ENCODE measurements at places on chromosomes 13 and 19.

DNA sequence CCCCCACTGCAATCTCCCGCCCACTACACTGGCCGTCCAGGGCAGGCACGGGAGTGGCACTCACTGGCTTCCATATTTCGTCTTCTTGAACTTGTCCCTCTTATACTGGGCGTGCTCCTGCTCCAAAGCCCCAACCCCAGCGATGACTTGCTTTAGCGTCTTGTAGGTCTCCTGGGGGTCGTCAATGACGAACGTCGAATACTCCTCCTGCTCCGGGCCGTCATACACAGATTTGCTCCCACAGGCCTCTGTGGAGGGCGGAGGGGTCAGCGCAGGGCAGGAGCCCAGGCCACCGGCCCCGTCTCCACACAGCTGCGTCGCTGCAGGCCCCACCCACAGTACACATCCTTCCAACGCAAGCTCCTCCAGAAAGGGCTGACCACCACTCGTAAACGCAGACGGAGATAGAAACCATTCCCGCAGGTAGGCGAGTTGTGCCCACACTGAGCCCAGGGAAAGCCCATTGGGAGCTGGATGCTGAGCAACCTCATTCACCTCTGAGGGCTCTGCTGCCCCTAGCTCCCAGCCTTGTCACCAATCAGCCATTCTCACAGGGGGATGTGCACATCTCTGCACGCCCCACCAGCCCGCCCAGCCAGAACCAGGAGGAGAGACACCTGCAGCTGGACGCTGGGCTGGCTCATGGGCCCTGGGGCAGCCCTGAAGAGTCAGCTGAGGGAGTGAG lies 7.9 kb upstream of the C13orf46 start:
- DNase-seq: no peak

- no peak for DNase-seq
Observed at GRCh38 chr19:9945319-9945966, 9.1 kb upstream of the OLFM2 start.

GRCh38 chr13:67506407-67506806 lies 276.3 kb upstream of the PCDH9 start:
- DNase-seq: no peak

- DNase-seq: no peak
Observed at GRCh38 chr13:27919659-27919933, 204 bp upstream of the PDX1 start.

GRCh38 chr13:98483601-98484288 lies 93.2 kb downstream of the STK24 start:
- no peak for DNase-seq

DNA sequence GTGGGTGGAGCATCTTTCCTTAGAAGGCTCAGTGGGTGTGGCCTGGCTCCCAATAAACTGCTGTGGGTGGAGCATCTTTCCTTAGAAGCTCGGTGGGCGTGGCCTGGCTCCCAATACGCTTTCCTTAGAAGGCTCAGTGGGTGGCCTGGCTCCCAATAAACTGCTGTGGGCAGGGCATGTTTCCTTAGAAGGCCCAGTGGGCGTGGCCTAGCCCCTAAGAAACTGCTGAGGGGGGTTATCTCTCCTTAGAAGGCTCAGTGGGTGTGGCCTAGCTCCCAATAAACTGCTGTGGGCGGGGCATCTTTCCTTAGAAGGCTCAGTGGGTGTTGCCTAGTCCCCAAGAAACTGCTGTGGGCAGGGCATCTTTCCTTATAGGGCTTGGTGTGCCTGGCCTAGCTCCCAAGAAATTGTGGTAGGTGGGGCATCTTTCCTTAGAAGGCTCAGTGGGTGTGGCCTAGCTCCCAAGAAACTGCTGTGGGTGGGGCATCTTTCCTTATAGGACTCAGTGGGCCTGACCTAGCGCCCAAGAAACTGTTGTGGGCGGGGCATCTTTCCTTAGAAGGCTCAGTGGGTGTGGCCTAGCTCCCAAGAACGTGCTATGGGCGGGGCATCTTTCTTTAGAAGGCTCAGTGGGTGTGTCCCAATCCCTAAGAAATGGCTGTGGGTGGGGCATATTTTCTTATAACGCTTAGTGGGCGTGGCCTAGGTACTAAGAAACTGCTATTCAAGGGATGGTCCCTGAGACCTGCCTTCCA lies 10.3 kb downstream of the HSH2D start:
- DNase-seq: no peak

- peak; percentile 3 for DNase-seq
Observed at GRCh38 chr19:21202865-21203494, 61.1 kb downstream of the ZNF431 start.

- no peak for DNase-seq
Observed at GRCh38 chr19:32497391-32497790, 83.6 kb upstream of the PDCD5 start.

GRCh38 chr19:41872775-41873647 lies 4.1 kb upstream of the CD79A start:
- DNase-seq: no peak

- no peak for DNase-seq
Observed at GRCh38 chr13:105196052-105196451, 1339.4 kb downstream of the EFNB2 start.

GRCh38 chr13:78589206-78589605 lies 14.1 kb downstream of the POU4F1 start:
- no peak for DNase-seq

DNA sequence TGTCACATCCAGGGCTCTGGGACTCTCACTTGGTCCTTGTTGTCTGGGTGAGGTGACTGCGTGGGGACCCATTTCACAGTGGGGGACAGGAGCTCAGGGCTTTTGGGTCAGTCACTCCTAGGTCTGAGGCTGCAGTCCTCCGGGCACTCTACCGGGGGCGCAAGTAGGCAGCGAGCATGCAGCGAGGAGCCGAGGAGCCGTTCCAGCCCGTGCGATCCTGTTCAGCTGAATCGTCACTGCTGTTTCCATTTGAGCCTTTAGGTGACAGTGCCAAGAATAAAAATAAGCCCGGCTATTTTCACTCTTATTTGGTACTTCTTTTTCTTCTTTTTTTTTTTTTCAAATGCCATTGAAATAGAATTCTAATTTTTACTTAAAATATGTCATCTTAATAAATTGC lies 126.5 kb downstream of the ZNF536 start:
- no peak for DNase-seq

GRCh38 chr19:18895038-18895823 lies 727 bp downstream of the CERS1 start:
- DNase-seq: no peak

DNA sequence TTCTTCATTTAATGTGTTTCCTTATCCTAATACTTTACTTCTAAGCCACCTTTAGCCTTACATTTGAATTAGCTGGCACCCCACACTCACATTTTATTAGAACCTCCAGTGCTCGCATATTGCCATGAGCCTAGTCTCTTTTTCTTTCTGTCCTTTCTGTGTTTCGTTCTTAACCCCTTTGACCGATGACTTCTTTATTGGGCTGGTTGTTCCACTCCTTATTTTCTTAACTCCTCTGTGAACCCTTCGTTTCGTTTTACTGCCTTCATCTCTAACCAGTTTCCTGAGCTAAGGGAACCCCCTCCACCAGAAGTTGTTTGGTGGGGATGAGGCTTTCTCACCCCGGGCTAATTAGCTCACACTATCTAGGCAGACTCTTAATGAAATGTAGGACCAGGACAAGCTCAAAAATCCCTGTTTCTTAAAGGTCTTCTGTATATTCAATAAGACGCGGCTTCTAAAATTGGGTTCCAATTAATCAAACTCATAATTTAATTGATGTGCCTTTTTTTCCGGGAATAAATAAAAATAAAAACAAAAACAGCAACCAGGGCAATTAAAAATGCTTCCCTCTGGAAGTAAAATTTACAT lies 19.1 kb upstream of the ARHGEF7 start:
- no peak for DNase-seq

DNA sequence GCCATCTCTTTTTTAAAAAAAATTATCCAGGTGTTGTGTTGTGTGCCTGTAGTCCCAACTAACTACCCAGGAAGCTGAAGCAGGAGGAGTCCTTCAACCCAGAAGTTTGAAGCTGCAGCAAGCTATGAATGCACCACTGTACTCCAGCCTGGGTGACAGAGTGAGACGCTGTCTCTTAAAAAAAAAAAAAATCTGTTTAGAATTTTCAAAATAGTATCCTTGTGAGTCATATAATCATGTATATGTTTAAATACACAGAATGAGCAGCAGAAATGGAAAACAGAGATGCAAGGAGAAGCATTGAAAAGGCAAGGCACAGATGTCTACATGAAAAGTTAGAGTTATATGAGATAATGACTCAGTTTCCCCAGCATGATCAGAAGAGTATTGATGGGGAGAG lies 31.2 kb downstream of the SYDE1 start:
- DNase-seq: no peak

DNA sequence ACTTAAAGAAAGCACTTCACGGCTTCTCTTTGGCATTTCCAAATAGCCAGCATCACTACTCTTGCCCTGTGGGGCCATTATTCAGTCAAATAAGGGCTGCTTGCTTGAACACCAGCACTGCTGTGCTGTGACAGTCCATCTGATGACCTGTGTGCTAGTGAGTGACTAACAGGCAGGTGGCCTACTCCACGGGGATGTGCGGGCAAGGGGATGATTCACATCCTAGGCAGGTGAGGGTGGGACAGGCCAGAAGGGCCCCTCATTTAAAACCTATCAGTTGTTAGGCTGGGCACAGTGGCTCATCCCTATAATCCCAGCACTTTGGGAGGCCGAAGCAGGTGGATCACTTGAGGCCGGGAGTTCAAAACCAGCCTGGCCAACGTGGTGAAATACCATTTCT lies 8.2 kb downstream of the CCNE1 start:
- DNase-seq: no peak

GRCh38 chr13:30257468-30258099 lies 49.8 kb downstream of the KATNAL1 start:
- DNase-seq: no peak

GRCh38 chr13:48158915-48159314 lies 64.0 kb upstream of the MED4 start:
- DNase-seq: no peak

DNA sequence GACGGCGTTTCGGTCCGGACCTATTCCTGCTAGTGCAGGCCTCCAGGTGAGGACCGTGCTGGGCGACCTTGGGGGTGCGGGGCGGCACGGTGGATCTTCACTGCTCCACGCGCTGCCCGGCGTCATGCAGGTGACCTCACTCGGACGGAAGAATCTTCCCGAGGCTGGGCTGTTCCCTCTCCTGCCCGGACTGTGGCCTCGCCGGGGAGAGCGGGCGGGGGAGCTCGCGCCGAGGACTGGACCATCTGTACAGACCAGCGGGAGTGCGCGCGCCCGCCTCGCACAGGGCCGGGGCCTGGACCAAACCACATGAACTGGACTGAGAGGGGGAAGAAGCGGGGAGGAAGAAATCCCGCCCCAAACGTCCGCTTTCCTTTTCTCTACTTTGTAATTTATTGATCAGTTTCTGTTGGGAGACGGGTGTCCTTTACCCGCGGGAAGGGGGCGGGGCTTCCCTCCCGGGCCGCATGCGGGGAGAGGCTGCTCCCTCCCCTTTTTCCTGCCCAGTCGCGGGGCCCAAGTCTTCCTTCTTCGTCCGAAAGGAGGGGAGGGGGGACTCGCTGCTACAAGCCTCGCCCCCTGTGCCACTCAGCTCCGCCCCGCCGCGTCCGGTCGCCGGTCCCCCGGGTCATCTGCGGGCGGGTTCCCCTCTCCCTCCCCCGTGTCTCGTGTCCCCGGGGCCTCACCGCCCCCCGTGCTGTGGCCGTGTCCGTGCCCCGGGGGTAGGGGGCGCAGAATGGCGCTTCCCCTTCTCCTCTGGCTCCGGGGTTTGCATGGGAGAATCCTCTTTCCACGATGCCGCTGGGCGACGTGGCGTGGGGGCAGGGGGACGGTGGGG lies 4.9 kb downstream of the HRC start:
- DNase-seq: no peak

- DNase-seq: no peak
Observed at GRCh38 chr19:3482507-3483225, 575 bp downstream of the SMIM44 start.

- no peak for DNase-seq
Observed at GRCh38 chr13:87961546-87961945, 290.4 kb downstream of the SLITRK5 start.

GRCh38 chr13:40540328-40541044 lies 126.0 kb downstream of the FOXO1 start:
- DNase-seq: no peak

GRCh38 chr13:43230989-43231388 lies 207.6 kb downstream of the DNAJC15 start:
- no peak for DNase-seq

DNA sequence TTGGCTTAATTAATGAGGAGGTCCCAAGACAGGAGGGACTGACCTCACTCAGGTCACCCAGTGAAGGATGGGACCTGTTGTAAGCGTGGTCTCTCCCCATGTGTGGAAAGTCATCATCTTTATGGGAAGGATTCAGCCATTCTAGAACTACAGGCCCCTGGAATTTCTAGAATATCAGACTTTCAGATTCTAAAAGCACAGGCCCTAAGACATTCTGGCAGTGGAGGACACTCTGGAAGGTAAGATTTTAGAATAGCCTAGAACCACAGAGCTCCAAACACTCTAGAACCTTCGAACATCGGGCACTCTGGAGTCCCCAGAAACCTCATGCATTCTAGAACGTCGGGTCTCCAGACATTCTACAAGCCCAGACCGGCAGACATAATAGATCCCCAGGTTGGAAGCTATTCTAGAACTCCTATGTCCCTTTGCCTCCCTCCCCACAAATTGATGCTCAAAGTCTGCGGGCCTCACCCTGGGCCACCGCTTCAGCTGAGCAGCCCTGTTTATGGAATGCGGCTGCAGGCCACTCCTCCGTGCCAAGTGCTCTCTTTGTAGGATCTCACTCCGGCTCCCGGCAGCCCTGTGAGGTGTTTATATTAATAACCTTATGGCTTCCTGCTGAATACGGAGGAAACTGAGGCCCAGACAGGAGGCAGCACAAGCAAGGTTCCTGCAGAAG lies 1.9 kb upstream of the KLK15 start:
- no peak for DNase-seq

GRCh38 chr13:95038949-95039348 lies 262.3 kb downstream of the ABCC4 start:
- no peak for DNase-seq

DNA sequence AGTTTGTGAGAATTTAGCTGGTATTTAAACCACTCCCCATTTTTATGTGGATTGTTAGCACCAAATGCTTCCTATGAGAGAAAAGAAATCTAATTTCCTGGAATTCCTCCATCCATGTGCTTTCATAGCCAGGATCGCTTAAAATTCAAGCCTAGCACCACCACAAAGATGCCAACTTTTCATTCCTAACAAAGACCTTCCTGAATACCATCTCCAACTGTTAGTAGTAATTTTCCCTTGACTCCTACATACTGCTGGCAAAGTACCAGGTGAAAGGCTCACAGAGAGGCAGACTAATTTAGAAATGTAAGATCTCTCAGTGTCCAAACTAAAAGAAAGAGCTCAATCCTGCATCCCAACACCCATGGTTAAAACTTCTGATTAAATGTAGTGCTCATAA lies 386.3 kb downstream of the KCTD12 start:
- no peak for DNase-seq

GRCh38 chr19:55546822-55547614 lies 1.7 kb upstream of the SBK3 start:
- DNase-seq: no peak

DNA sequence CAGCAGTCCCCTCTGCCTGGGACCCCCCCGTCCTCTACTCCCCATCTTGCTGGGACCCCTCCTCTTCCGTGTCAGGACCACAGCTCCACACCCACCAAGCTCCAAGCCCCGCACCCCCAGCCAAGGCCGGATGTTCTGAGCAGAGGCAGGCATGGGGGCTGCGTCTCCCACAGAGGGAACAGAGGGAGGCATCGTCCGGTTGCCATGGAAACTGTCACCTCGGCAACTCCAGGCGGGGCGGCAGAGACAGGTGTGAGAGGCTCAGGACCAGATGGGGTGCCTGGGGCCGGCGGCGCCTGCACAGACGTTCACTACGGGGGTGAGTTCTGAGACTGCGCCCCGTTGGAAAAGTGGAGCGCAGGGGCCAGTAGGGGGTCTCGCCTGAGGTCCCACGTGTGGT lies 5.4 kb downstream of the RNU6-9 start:
- no peak for DNase-seq
